ENCODE measurements at places on chromosomes 16 and 17. TPM values are rescaled to one million over a fixed set of nuclear protein-coding genes. Genes with fewer than 3 reads are reported as not detected.

The BEAN1 gene
- total RNA-seq, result 0.04 TPM

The KRT24 gene
- not detected for total RNA-seq

The SPNS3 gene
- total RNA-seq, result 0.04 TPM

The RHOT2 gene
- 52.0 TPM for total RNA-seq

The DPEP3 gene
- total RNA-seq, result not detected

The C16orf89 gene
- total RNA-seq, result not detected

The TMEM101 gene
- total RNA-seq, result 40.8 TPM

The FAM234A gene
- total RNA-seq, result 53.9 TPM

The SCIMP gene
- not detected for total RNA-seq

The MEIOC gene
- total RNA-seq, result not detected

The PLEKHH3 gene
- 29.9 TPM for total RNA-seq

The MYH2 gene
- not detected for total RNA-seq

The ZNF385C gene
- not detected for total RNA-seq

The NACA2 gene
- not detected for total RNA-seq

The MYH3 gene
- 0.34 TPM for total RNA-seq

The CD300H gene
- not detected for total RNA-seq

All from hair follicular keratinocyte (primary cell).